Spinal cord (tissue), 10 donors: ENCODE measurements at places on chromosomes 13 and 19. TPM values are rescaled to one million over a fixed set of nuclear protein-coding genes. Genes with fewer than 3 reads are reported as not detected.

GRCh38 chr19:46494146-46494940, 1.3 kb downstream of the PNMA8B start:
- no peak for DNase-seq
- H3K4me3 ChIP-seq: peak overlapping the region; percentile 16
- H3K27ac ChIP-seq: no peak overlapping the region
- H3K27me3 ChIP-seq: peaks cover 31% of the 10 kb centered on the region
- H3K4me1 ChIP-seq: peaks cover 62% of the 10 kb centered on the region

DNA sequence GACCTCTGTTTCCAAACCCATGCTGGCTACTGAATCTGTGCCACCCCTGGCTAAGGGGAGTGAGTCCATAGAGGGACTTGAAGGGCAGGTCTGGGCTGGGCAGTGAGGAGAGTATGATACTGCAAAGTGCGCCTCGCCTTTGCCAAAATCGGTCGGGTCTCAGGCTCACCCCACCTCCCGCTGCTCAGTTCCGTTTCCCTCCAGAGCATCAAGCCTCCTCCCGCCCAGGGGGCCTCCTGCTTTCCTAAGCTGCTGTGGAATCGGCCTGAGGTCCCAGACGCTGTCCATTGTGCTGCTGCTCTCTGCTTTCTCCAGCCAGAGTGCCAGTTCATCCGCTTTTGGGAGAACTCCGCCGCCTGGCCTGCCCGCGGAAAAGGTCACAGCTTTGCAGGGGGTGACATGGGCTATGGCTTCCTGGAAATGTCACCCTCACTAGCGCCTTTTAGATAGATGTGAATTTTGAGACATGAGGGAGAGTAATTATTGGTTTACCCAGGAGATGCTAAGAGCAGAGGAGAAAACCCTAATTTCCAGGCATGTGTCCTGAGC, 1418.4 kb downstream of the UQCRFS1 start:
- peaks cover 8% of the 10 kb centered on the region for H3K36me3 ChIP-seq
- peaks cover 18% of the 10 kb centered on the region for H3K4me1 ChIP-seq
- no peaks in the 10 kb centered on the region for H3K27me3 ChIP-seq
- peak overlapping the region; percentile 72 for H3K27ac ChIP-seq

DNA sequence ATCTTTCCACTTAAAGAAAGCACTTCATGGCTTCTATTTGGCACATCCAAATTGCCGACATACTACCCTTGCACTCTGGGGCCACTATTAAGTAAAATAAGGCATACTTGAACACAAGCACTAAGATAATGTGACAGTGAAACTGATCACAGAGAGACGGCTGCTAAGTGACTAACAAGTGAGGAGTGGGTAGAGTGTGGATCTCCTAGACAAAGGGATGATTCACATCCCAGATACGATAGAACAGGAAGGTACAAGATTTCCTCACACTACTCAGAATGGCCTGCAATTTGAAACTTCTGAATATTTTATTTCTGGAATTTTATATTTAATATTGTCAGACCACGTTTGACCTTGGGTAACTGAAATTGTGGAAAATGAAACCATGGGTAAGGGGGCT, 1721.8 kb upstream of the SPRY2 start:
- DNase-seq: no peak
- H3K27me3 ChIP-seq: no peaks in the 10 kb centered on the region
- H3K27ac ChIP-seq: no peak overlapping the region

- H3K27ac ChIP-seq: no peak overlapping the region
- DNase-seq: no peak
- H3K4me3 ChIP-seq: no peak overlapping the region
- H3K36me3 ChIP-seq: peaks cover 25% of the 10 kb centered on the region
- H3K27me3 ChIP-seq: no peaks in the 10 kb centered on the region
Observed at GRCh38 chr19:13782537-13782936, 8.3 kb downstream of the C19orf53 start.

DNA sequence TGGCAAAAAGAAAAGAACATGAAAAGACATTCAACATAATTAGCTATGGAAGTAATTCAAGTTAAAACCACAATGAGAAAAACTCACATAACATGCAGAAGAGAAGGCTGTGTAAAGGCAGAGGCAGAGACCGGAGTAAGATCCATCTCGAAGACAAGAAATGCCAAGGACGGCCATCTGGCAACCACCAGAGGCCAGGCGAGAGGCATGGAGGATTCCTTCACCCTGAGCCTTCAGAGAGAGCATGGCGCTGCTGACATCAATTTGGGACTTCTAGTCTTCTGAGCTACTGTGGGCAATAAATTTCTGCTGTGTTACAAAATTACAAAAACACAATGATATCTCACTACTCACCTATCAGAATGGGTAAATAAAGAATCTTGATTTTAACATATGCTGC, 381.0 kb downstream of the TSHZ3 start:
- no peak overlapping the region for H3K27ac ChIP-seq
- no peak for DNase-seq
- no peaks in the 10 kb centered on the region for H3K4me1 ChIP-seq
- H3K36me3 ChIP-seq: no peaks in the 10 kb centered on the region
- H3K4me3 ChIP-seq: no peak overlapping the region

GRCh38 chr13:25616674-25617073, 244.9 kb downstream of the ATP8A2 start:
- H3K4me1 ChIP-seq: no peaks in the 10 kb centered on the region
- no peak overlapping the region for H3K4me3 ChIP-seq
- no peak for DNase-seq

- H3K36me3 ChIP-seq: peaks cover 60% of the 10 kb centered on the region
- peaks cover 48% of the 10 kb centered on the region for H3K4me1 ChIP-seq
- DNase-seq: no peak
- H3K27me3 ChIP-seq: no peaks in the 10 kb centered on the region
- H3K27ac ChIP-seq: no peak overlapping the region
Observed at GRCh38 chr19:2089727-2090053, 6.4 kb downstream of the MOB3A start.

DNA sequence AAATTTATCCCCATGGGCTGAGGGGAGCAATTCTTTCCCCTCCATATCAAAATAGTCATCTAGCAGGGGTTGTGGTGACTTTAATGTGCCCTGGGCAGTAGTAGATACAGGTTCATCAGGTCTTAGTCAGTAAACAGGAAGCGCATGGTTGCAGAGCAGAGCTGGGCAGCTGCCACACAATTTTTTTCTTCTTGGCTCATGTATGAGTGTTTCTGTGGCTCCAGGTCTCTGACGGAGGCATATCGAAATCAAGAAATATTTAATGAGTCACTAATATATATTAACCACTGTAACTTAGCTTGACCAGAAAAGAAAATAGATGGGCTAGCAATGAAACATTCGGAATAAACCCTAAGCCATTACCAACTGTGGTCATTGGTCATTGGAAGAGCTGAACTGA, 68.4 kb upstream of the UBL3 start:
- DNase-seq: no peak
- peaks cover 18% of the 10 kb centered on the region for H3K4me1 ChIP-seq
- no peak overlapping the region for H3K4me3 ChIP-seq
- peak overlapping the region; percentile 83 for H3K27ac ChIP-seq
- H3K36me3 ChIP-seq: no peaks in the 10 kb centered on the region
- no peaks in the 10 kb centered on the region for H3K27me3 ChIP-seq

GRCh38 chr19:16014923-16015804, 61.1 kb upstream of the TPM4 start:
- H3K4me1 ChIP-seq: no peaks in the 10 kb centered on the region
- no peak for DNase-seq
- no peak overlapping the region for H3K4me3 ChIP-seq
- no peaks in the 10 kb centered on the region for H3K36me3 ChIP-seq

DNA sequence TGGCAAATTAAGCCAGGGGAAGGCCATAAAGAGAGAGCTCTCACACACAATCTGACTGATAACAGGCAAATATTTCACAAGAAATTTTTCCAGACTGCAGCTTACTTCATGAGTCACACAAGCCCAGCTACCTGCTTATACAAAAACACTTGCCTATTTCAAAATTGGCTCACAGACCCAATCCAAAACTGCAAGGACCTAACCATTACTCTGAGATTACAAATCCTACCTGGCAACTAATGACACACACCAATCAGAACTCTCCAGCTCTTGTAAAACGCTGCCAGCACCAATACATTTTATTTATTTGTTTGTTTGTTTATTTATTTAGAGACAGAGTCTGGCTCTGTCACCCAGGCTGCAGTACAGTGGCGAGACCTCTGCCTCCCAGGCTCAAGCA, 18.1 kb upstream of the ZFP82 start:
- no peaks in the 10 kb centered on the region for H3K4me1 ChIP-seq
- no peaks in the 10 kb centered on the region for H3K36me3 ChIP-seq
- H3K27me3 ChIP-seq: no peaks in the 10 kb centered on the region
- no peak overlapping the region for H3K27ac ChIP-seq
- DNase-seq: no peak

DNA sequence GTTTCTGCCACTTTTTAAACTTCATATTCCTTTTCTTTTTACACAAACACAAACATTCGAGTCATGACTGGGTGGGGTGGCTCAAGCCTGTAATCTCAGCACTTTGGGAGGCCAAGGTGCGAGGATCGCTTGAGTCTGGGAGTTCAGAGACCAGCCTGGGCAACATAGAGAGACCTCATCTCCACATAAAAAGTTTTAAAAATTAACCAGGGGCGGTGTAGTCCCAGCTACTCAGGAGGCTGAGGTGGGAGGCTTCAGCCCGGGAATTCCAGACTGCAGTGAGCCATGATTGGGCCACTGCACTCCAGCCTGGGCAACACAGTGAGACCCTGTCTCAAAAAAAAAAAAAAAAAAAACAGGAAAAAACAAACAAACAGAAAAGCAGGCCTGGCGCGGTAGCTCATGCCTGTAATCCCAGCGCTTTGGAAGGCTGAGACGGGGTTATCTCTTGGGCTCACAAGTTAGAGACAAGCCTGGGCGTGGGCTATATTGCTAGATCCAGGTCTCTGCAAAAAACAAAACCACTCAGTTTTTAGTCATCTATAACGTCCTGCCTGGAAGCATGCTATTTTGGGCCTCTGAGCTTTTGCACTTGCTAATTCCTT, 583 bp upstream of the BAX start:
- peaks cover 2% of the 10 kb centered on the region for H3K36me3 ChIP-seq
- H3K27me3 ChIP-seq: no peaks in the 10 kb centered on the region
- peaks cover 20% of the 10 kb centered on the region for H3K4me1 ChIP-seq
- H3K27ac ChIP-seq: peak overlapping the region; percentile 70
- no peak for DNase-seq

- peak; percentile 7 for DNase-seq
- H3K36me3 ChIP-seq: no peaks in the 10 kb centered on the region
- no peaks in the 10 kb centered on the region for H3K27me3 ChIP-seq
- H3K4me3 ChIP-seq: no peak overlapping the region
- H3K4me1 ChIP-seq: no peaks in the 10 kb centered on the region
Observed at GRCh38 chr19:48085076-48085475, 25.5 kb downstream of the PLA2G4C start.

DNA sequence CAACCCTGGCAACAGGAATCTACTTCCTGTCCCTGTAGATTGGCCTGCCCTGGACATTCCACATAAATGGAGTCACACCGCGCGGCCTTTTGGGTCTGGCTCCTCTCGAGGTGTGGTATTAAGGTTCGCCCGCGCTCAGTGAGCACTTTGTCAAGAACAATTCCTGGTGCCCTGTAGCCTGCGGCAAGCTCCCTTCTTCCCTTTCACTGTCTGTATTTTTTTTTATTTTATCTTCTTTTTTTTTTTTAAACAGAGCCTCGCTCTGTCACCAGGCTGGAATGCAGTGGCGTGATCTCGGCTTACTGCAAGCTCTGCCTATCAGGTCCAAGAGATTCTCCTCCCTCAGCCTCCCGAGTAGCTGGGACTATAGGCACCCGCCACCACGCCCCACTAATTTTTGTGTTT, 28.3 kb downstream of the PEX11G start:
- H3K4me1 ChIP-seq: no peaks in the 10 kb centered on the region
- peaks cover 89% of the 10 kb centered on the region for H3K36me3 ChIP-seq
- H3K27ac ChIP-seq: no peak overlapping the region
- H3K27me3 ChIP-seq: no peaks in the 10 kb centered on the region

GRCh38 chr13:113938246-113938645, 35.6 kb downstream of the C13orf46 start:
- H3K27ac ChIP-seq: no peak overlapping the region
- peaks cover 18% of the 10 kb centered on the region for H3K36me3 ChIP-seq
- H3K27me3 ChIP-seq: no peaks in the 10 kb centered on the region
- no peak overlapping the region for H3K4me3 ChIP-seq

DNA sequence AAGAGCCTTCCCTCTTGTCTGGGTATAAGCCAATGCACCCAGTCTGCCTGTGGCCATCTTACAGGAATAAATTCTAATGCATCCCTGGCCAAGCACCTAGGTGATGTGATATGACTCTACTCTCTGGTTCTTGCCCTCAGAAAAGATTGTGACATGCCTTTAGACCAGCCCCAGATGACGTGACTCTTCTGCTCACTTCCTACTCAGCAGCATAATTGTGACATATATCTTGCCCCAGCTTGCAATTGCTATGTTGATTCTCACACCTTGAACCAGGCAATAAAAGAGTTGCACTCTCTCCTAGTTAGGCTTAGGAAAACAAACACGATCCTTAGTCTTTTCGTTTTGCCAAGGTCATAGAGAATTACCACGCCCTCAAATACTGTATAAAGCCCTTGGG, 13.3 kb upstream of the ZNF726 start:
- no peaks in the 10 kb centered on the region for H3K27me3 ChIP-seq
- no peak for DNase-seq
- no peak overlapping the region for H3K4me3 ChIP-seq
- no peaks in the 10 kb centered on the region for H3K4me1 ChIP-seq
- no peaks in the 10 kb centered on the region for H3K36me3 ChIP-seq

- peaks cover 25% of the 10 kb centered on the region for H3K4me1 ChIP-seq
- no peak for DNase-seq
- H3K4me3 ChIP-seq: no peak overlapping the region
- H3K36me3 ChIP-seq: no peaks in the 10 kb centered on the region
- H3K27me3 ChIP-seq: no peaks in the 10 kb centered on the region
Observed at GRCh38 chr13:30154931-30155330, 152.4 kb downstream of the KATNAL1 start.

GRCh38 chr13:106329941-106330340, 205.5 kb downstream of the EFNB2 start:
- no peak for DNase-seq
- no peak overlapping the region for H3K4me3 ChIP-seq
- H3K36me3 ChIP-seq: no peaks in the 10 kb centered on the region
- H3K27me3 ChIP-seq: no peaks in the 10 kb centered on the region

GRCh38 chr19:35935911-35936737, at the start of gene LRFN3:
TSS of gene LRFN3 (plus strand) at chr19:35936374. CDS start at chr19:35939426, 3,052 bp downstream.
- H3K36me3 ChIP-seq: peaks cover 23% of the 10 kb centered on the region
- peak within 1 kb of the TSS; percentile 78 for H3K4me3 ChIP-seq
- peaks cover 39% of the 10 kb centered on the region for H3K4me1 ChIP-seq
- DNase-seq: peak; percentile 96

The ZNF816 gene
- 12.0 TPM for total RNA-seq

The LILRA6 gene
- 0.33 TPM for total RNA-seq

The ICAM5 gene
- total RNA-seq: 1.4 TPM

The PSG1 gene
- 0.61 TPM for total RNA-seq

The CEACAM8 gene
- 0.11 TPM for total RNA-seq
